ENCODE measurements at places on chromosomes 4 and X.

- no peak for DNase-seq
Measured at GRCh38 chr4:19809989-19810388, 441.7 kb upstream of the SLIT2 start.

DNA sequence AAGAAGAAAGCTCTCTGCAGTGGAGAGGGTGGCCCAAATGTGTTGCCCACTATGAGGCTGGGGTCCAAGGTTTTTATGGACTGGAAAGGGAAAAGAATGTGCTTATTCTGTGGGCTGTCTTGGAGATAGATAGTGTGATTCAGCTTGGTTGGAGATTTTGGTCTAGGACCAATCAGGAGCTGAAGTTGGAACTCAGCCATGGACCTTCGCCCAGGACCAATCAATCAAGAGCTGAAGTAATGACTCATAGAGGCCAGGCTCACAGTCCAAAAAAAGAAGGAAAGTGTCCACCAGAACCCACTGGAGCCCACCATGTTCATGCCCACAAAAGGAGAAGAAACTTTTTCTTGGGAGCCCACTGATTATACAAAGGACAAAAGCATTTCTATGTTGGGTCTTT is 369.5 kb downstream of the UBE2NL start:
- no peak for DNase-seq

- DNase-seq = no peak
Measured at GRCh38 chrX:47590984-47591383, 8.7 kb downstream of the TIMP1 start.

- DNase-seq = peak; percentile 24
Measured at GRCh38 chrX:74613370-74614092, 893 bp downstream of the RLIM start.

GRCh38 chr4:120544838-120545237 is 377.7 kb downstream of the PRDM5 start:
- no peak for DNase-seq

GRCh38 chr4:164892018-164892417 is 15.0 kb downstream of the APELA start:
- DNase-seq = no peak

DNA sequence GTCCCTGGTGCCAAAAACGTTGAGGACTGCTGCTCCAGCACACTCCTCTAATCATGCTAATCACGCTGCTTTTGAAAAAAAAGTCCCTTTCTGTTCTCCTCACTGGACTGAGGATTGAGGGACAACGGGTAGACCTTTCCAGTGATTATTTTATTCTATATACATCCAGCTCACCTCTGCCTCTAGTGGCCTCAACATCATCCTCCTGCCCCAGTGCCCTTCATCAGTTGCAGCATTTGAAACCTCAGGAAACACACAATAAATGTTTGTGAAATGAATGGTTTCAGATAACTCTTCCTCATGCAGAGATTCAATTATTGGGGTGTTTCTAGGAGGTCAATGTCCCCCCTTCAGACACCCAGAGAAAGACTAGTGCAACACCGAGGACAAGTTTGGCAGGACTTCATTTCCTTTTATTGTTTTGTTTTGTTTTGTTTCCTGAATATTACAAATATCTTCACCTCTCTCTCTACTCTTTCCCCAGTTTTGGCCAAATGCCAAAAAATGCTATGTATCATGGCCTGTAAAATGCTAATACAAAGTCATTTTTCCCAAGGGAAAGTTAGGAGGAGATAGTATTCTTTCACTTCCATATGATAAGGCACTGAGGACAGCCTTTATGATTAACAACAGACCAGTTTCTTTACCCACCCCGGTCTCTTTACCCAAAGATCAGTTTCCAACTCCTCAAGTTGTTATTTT is 460.1 kb upstream of the SLIT2 start:
- no peak for DNase-seq

DNA sequence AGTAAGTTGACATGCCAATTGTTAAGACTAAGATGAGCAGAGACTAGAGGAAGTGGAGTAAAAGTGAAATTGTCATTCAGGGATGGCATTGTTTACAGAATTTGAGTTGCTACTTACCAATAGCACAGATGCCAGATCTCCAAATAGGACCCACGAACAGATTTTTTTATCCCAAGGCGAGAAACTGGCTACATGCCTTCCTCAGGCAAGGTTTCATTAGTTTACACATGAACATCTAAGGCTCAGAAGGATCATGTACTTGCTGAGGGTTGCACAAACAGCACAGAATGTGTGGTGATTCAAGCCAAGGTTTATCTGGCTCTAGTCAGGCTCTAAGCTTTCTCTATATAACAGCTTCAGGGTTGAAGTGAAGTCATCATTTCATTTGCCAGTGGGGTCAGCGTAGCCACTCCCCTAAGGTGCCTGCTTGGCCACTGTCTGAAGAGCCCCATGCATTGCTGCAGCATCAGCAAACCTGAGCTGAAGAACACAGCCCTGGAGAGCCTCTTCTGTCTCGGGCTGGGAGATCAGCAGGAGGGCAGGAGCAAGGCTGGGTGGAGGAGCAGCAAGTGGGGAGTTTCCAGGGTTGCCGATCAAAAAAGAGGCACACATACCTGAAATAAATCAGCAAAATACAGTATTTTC is 193.0 kb upstream of the LCORL start:
- DNase-seq = no peak
